Heart right ventricle (tissue), 16 donors: ENCODE measurements at places on chromosomes 7 and 10. TPM values are rescaled to one million over a fixed set of nuclear protein-coding genes. Genes with fewer than 3 reads are reported as not detected.

The CHAT gene
- total RNA-seq = not detected

- peak; percentile 10 for DNase-seq
These were observed 101.5 kb downstream of the GRM3 start for GRCh38 chr7:86745013-86745745.

- DNase-seq = no peak
These were observed 3.5 kb upstream of the HBP1 start for GRCh38 chr7:107165341-107165740.

DNA sequence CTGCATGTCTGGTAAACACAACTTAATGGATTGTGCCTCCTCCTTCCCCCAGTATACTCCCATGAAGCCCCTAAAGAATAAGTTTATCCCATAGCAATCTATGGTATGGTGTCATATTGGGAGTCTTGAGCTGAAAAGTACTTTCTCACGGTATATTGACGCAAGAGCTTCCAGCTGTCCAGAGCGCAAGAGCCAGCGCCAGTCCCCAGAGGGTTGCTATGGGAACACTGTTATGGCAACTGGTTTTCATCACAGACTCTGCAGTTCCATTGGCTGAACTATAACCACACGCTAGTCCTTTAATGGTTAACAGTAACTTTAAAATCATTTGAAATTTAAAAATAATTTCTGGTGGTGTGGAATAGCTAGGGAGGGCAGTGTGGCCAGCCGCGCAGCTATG lies 46.9 kb downstream of the PRPF18 start:
- DNase-seq = peak; percentile 84

- DNase-seq = no peak
These were observed 434.3 kb upstream of the AKR1E2 start for GRCh38 chr10:4391683-4392082.
